ENCODE measurements at places on chromosomes 5 and 9.

DNA sequence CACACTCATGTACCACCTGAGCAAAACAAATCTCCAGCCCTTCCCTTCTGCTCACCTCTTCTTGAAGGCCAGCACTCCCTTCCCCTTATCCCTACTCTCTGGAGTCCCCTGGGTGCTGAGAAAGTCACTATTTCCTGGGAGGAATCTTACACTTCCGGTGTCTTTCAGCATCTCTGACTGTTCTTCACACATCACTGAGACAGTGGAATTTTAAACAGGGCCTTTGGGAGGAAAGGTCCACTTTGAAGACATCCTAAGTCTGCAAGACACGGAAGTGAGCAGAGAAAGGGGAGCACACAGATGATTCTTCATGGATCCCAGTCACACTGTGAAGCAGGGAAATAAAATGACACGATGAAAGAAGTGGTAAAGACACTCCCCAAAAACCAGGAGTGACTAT, 25.6 kb downstream of the FRMD3 start:
- DNase-seq, result no peak

DNA sequence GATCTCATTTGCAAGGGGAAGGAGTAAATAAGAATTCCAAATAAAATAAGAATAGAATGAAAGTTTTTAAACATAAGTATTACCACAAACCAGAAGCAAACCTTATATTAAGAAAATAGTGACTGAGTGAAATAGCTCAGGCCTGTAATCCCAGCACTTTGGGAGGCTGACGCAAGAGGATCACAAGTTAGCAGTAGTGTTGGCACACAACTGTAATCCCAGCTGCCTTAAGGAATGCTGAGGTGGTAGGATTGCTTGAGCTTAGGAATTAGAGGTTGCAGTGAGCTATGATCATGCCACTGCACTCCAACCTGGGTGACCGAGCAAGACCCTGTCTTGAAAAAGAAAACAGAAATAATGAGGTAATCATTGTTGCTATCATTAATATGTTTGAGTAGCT, 47.0 kb downstream of the APC start:
- DNase-seq, result no peak

DNA sequence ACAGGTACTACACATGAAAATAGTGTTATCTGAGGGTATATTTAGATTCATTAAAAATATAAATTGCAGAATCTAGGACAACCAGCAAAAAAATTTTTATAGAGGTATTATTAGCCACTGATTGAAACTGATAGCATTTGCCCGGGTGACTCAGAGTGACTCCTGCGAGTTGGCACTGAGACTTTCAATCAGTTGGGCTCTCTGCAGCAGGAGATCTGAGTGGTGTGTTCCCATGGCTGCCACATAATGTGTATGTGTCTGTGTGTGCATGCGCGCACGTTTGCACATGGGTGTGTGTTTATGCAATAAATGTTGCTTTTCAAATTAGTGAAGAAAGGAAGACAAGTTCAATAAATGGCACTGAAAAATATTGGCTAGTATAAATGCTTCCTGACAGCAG, 100.1 kb upstream of the MRPS30 start:
- DNase-seq, result no peak

GRCh38 chr5:92927291-92927778, 653.7 kb downstream of the NR2F1-AS1 start:
- no peak for DNase-seq

DNA sequence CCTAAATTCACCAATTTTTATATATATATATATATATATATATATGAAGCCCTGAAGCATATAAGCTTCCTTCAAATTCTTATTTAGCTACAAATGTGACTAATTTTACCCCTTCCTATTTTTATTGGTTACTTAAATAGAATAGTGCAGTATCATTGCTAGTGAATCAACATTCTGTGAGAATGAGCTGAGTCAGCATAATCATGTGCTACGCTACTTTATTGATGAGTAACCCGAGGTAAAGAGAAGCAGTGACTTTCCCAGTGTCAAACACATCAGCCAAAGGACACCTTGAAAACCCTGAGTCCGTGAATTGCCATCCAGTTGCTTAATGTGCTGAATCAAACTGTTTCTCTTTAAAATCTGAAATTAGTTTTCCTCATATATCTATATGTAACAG, 546.2 kb downstream of the DMRTA1 start:
- DNase-seq, result no peak

DNA sequence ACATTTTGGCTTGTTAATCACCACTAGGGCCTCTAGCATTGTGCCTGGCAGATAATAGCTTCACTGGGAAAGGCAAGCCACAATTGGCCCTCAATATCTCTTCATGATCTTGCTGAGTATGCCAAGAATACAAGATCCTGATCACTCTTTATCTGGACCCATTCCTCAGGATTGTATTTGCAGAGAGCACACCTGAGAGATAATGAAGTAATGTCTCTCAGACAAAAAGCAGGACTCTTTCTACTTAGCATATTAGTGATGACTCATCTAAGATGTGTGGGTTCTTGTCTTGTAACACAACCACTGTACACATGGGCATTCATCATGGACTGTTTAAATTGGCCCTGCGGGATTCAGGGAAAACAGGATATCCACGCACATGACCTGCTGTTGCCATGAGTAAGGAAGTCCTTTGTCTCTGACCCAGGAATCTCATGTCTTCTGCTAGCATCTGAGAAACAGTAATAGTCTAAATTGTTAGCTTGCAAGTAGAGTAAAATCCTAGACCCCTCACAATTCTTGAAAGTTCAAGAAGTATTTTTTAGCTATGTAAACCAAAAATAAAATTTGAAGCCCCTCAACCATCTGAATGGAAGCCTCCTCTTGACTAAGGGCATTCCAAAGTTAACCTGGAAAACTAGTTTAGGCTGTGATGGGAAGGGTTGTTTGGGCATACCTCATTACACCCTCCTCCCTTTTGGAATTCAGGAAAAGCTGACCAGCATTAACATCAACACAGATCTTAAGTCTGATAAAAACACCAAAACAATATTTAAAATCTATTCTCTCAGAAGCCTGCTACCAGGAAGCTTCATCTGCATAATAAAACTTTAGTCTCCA, 28.0 kb upstream of the NFIL3 start:
- DNase-seq, result no peak

DNA sequence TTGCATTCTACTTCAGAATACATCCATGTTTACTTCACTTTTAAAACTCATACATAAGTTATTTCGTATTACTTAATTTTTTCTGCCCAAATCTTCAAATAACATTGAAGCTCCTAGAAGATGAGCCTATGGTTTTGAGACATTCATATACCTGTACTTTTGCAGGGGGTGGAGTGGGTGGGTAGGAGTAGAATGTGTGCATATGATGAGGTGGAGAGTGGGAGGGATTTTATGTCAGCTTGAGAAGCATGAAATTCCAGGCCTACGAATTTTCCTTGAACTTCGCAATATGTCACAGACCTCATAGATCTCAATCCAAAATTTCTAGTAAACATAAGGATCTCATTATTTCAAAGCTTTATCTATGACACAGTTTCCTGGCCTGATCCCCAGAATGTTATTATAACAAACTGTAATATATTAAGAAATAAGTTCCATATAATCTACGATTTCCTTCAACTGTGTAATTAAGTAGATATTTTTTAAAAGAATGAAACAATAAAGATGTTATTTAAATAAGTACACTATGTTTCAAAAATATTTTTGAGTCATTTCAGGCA, 19.7 kb upstream of the MOB3B start:
- no peak for DNase-seq

GRCh38 chr5:178473854-178474253, 116.3 kb downstream of the COL23A1 start:
- DNase-seq, result no peak

GRCh38 chr5:172450861-172451695, 3.2 kb downstream of the SH3PXD2B start:
- DNase-seq, result peak; percentile 32

- DNase-seq, result no peak
Measured at GRCh38 chr9:76077537-76077936, 187.1 kb downstream of the PCSK5 start.

DNA sequence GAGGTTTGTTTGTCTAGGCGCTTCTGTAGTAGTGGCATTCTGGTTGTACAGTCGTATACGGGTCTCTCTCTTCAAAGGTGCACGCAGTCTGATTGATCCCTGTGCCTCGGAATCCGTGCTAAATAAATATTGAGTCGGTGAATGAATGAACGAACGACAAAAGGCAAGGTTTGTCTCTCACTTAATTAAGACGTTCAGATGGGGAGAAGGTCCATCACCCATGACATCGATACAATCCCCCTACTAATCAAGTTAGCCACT, 500 bp upstream of the CREBRF start:
- no peak for DNase-seq

DNA sequence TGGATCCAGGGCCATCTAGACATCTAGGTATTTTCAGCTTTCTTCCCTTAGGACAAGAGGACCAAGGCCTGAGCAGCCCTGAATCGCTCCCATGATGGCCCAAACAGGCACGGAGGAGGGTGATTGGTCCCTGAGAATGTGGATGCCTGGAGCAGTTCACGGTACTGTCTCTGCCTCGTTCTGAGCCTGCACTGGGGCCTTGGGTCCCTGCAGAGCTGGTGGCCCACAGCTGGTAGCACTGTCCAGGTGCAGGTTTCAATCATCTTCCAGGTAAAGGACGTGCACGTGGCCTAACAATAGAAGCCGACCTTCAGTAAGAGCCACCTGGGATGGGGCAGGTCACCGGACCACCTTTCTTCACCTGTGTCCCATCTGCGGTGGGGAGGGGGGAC, 19.4 kb upstream of the FCN1 start:
- DNase-seq, result no peak

DNA sequence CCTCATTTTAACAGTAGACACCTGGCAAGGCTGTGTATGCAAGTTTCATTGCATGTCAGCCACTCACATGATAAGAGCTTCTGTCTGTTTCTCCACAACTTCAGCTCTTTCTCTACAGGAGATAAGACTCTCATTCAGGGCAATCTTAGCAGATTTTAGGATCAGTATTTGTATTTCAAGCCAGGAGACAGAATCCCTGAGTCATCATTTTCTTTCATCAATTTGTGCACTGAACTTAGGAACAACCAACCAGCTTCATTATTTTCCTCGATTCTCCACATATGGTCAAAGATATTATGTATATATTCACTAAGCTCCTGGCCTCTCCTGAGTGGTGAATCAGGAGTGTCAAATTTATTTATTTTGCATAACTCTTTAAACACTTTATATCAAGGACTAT, 181.8 kb upstream of the CCNH start:
- DNase-seq, result no peak

- DNase-seq, result no peak
Measured at GRCh38 chr5:173671121-173671949, 54.9 kb upstream of the BOD1 start.

GRCh38 chr5:134258896-134259295, 33.0 kb upstream of the PPP2CA start:
- DNase-seq, result no peak

- DNase-seq, result no peak
Measured at GRCh38 chr5:88883059-88883835, at the start of gene MEF2C. Gene MEF2C (minus strand): TSS chr5:88883184. CDS start chr5:88823788, 59,396 bp downstream.

GRCh38 chr9:97479496-97480159, 21.8 kb upstream of the TMOD1 start:
- no peak for DNase-seq

- DNase-seq, result no peak
Measured at GRCh38 chr9:121399883-121400607, 30.0 kb upstream of the STOM start.

DNA sequence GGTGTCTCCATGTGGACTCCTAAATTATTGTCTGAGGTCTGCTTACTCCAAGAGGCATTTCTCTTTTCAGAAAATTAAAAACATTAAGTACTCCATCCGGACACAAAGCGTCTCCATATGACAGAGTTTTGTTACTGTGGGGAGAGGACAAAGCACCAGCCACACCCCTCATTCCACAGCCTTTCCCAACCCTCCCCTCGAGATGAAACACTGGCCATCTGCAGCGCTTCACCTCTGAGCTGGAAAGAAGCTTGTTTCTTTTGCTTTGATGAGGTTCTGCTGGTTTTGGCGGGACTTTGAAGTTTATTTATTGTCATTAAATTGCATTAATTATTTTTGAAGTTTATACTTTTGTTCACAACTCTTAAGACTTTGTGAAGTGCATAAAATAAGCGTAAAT, 27.6 kb upstream of the NKD2 start:
- no peak for DNase-seq

DNA sequence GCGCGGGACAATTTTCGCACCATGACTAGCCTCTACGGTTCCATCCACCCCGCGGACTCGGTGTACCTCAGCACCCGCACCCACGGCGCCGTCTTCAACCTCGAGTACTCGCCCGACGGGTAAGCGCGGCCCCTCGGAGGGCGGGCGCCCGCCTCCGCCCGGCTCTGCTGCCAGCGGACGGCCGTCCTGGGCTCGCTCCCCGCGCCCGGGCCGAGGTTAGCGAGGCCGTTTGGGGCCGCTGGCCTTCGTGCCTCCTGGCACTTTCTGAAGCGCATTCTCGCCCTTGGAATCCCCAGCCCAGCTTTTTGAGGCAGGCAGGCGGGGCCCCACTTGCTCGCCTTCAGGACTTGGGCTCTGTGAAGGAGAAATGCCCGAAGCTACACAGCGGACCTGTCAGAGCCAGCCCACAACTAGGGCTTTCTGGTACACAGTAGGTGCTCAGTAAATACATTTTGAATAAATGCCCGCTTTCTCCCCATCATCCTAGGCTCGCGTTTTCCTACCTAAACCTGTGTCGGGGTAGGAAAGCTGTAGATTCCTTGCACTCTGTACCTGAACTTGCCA, 772 bp downstream of the DCAF10 start:
- DNase-seq, result peak; percentile 23

GRCh38 chr9:15287309-15287708, 19.7 kb downstream of the TTC39B start:
- no peak for DNase-seq

DNA sequence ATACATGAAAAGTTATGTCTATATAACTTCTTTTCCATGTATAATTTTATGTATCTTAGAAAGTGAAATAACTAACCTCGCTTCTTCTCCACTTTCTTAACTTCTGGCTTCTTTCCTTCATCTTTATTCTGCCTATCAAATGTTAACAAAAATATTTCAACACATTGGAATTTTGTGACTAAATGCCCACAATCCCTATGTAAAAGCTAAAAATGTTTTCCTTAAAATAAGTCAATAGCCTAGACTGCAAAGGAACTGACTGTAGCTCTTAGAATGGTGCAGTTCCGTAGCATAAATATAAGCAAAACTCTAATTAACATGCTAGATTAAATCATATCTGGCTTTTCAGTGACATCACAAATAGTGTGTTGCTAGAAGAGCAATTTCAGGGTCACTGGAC, 40.9 kb downstream of the PSIP1 start:
- no peak for DNase-seq

DNA sequence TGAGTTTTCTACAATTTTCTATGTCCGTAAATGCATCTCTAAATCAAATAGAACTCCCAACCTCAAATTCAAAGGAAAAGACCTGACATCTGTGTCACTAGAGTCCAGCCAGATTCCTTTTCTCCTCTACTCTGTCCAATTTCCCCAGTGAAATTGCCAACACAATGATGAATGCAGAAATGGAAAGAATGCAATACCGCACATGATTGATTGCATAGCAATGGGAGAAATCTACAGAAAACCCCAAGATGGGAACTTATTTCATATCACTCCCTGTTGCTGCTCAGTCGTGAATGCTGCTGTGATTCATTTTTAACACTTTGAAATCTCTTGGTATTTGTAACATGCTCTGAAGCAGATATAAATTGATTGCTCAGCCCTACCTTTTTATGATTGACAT, 355.1 kb upstream of the TUSC1 start:
- no peak for DNase-seq

Measured in activated T-cell treated with anti-CD3 and anti-CD28 coated beads for 24 hours (primary cell).